ENCODE measurements at places on chromosomes 11 and 22.

DNA sequence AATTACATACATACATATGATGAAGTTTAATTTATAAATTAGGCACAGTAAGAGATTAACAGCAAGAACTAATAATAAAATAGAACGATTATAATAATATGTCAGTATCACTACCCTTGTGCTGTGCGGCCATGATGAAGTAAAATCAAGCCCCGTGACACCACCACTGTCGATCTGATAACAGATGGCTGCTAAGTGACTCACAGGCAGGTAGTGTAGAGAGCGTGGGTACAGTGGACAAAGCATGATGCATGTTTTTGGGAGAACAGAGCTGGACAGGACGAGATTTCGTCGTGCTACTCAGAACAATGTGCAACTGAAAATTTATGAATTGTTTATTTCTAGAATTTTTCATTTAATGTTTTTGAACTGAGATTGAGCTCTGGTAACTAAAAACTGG, 108.4 kb upstream of the TIMP3 start:
- no peak for DNase-seq

DNA sequence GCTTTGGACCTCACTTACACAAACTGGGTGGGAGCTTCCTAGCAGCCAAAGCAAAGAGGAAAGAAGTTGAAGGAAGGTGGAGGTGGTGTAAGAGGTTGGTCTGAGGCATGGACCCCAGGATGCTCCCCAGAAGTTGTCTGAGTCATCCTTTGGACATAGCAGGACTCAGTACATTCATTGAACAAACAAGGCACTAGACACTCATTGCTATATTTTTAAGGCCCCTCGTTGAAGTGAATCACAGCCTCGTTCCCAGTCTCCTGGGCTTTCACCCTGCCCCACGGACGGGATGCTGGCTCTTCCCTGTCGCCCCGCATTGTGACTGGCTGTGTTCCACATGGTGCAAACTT, 95.9 kb upstream of the FGF3 start:
- DNase-seq, result no peak

DNA sequence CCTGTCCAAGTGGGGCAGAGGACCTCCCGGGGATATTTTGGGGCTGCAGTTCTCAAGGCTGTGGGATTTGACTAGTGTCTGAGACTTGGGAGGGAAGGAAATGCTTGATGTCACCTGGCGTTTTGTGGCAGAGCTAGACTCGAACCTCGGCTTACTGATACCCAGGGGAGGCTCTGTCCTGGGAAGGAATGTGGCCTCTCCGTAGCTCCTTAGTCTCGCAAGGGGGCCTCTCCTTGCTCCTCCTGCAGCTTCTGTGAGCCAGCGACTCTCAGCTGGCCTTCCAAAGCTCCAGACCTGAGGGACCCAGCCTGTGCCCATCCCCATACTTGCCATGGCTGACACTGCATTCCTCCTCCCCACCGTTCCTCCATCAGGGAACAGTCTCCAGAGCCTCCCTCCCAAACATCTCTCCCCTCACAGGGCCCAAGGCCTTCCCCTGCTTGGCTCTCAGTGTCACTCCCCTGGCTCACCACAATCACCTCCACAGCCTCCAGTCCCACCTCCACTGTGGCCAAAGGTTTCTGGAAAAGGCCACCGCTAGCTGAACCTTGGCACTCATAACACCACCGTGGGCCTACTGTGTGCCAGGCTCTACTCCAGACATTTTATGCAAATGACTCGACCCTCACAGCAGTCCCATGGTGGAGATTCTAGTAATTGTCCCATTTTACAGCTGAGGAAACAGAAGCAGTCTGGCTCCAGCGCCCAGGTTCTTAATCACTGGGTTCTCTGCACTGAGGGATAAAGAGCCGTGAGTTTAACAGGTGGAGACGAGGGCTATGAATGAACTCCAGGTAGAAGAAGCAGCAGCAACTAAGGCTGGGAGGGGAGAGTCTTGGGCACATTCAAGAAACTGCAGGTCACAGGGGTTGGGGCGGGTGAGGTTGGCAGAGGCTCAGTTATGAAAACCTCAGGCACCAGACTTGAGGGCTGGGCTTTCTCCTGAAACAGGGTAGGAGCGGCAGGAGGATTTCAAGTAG, 12.1 kb downstream of the P2RY2 start:
- DNase-seq, result no peak

DNA sequence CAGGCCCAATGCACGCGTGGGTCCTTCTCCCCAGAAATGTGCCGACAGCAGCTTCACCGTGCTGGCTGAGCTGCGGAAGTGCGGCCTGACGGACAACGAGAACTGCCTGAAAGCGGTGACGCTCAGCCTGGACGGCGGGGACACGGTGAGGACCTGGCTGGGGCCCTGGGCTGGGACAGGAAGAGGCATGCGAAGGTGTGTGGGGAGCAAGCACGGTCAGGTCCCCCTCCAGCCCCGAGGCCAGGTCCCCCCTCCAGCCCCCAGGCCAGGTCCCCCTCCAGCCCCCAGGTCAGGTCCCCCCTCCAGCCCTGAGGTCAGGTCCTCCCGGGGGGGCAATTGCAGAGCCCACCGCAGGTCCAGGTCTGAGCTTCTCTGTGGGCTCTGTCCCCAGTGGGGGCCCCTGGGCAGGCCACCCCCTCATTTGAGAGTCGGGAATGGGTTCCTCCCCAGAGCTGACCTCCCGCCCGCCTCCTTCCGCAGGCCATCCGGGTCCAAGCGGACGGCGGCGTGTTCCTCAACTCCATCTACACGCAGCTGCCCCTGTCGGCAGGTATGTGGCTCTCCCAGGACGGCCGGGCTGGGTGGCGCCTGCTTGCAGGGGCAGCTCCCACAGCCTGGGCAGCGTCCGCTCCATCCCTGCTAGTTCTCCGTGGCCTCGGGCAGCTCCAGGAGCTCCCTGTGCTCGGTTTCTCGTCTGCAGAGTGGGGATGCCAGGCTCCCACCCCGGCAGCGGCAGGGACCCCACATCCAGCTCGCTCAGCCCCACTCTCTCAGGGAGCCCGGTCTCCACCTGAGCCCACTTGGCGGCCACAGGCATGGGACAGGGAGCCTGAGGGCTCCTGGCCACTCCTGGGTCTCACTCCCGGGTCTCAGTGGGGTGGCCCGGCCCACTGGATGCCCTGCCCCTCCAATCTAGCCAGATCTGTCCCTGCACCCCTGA, 7.9 kb downstream of the MUC5B start:
- no peak for DNase-seq

DNA sequence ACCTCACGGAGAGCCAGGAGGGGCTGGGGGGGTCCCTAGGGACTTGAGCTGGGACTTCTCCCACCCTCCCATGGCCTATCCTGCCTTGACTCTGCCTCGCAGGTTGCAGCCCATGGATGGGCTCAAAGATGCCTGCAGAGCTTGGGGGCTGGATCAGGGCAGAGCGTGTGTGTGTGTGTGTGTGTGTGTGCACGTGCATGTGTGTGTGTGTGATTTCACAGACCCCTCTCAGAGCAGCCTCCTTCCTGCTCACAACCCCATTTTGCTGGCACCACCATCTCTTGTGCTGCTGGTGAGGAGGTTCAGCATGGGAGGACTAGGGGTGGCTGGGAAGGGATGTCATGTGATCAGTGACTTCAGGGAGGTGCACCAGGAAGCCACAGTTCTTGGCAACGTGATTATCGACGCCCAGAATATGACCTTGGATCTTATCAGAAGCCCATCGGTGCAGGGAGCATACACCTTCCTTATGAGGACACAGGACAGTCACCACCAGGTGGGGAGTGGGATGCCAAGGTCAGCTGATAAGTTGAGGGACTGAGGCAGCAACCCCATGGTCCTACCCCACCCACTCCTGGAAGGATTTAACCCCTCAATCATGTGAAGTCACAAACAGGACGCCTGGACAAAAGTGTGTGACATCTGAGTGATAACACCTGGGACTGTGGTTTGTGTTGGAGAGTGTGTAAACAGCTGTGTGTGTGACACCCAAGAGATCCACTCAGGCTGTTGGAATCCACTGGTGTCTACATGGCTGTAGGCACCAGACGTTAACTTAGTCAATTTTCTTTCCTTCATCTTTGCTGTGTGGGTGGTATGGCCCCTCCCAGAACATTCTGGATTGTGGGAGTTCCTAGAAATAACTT, 1.8 kb upstream of the NAALADL1 start:
- DNase-seq, result no peak

- no peak for DNase-seq
These were observed 2.3 kb downstream of the CYB5R3 start for GRCh38 chr22:42646569-42647525.

GRCh38 chr11:36192425-36193289, 96.6 kb downstream of the COMMD9 start:
- DNase-seq, result no peak

DNA sequence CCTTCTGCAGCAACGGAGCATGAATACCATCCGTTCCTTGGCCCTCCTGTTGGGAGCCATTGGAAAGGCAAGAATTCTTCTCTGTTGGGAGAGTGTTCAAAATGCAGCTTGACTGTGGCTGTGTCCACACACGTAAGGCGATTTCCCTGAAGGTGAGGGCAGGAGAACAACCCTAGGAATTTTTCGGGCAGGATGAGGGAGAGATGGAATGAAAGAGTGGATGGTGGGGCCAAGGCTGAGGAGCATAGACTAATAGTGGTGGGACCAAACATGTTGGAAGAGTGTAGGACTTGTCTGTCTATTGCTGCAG, 924.9 kb downstream of the TBC1D22A start:
- DNase-seq, result no peak

- DNase-seq, result no peak
These were observed 50.5 kb downstream of the SNX19 start for GRCh38 chr11:130865774-130866114.

DNA sequence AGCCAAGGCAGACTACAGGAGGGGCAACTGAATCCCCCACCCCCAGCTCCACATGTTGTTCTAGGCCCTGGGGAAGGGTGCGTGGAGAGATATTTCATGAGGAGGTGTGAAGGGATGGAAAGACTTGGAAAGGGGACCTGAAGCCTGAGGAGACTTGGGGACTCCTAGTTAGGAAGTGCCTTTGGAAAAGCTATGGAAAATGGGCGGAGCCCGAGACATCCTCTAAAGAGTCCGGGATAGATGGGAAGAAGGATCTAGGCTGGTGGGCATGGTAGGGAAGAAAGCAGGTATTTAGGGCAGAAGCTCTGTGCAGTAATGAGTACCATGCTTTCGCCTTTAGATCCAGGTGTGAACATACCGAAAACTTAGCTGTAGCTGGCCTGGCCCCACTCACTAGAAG, 15.0 kb upstream of the CYP2R1 start:
- DNase-seq, result no peak

DNA sequence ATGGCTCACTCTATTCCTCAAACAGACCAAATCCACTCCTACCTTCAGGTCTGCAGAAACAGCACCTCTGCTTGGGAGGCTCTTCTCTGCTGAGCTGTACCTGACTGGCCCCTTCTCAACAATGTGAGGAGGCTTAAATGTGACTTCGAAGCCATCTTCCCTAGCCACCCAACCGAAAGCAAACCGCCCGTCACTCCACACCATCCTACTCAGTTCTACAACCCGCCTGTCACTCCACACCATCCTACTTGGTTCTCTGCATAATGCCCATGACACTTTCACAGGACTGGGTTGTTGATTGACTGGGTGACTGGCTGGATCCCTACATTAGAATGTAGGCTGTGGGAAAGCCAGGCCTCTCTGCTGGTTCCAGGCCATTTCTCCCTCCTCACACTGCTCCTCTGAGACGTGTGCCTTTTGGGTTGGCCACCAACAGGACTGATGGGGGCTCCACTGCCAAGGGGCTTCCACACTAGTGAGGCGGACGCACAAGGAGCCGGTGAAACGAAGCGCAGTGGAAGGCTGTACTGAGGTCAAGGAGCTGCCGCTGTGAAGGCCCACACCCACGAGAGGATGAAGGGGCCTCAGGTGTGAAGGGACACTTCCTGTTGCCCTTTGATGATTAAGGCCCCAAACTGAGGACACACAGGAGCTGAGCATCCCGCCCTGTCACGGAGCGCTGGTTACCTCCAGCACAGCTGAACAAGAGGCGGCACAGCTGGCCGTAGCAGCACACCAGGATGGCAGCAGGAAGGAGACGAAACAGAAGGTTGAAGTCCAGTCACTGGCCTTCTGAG, 47.5 kb upstream of the SPATA19 start:
- no peak for DNase-seq

- DNase-seq, result no peak
These were observed 10.6 kb upstream of the ARAP1 start for GRCh38 chr11:72762641-72763304.

DNA sequence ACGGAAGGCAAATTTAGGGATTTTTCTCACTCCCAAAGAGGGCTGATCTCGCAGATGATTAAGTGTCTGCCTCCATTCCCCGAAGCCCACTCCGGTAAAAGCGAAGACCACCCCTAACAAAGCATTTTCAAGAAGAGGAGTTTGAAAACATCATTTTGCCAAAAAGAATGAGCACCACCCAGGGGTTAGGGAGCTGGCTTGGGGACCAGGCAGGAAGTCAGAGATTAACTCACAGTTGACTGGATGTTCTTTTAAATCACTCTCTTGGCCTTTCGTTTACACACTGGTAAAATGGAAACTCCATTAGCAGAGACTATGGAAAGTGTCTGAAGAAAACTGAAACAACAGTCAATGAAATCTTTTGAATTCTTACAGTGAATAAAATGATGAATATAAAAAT, 7.9 kb upstream of the TRIM44 start:
- DNase-seq, result no peak

DNA sequence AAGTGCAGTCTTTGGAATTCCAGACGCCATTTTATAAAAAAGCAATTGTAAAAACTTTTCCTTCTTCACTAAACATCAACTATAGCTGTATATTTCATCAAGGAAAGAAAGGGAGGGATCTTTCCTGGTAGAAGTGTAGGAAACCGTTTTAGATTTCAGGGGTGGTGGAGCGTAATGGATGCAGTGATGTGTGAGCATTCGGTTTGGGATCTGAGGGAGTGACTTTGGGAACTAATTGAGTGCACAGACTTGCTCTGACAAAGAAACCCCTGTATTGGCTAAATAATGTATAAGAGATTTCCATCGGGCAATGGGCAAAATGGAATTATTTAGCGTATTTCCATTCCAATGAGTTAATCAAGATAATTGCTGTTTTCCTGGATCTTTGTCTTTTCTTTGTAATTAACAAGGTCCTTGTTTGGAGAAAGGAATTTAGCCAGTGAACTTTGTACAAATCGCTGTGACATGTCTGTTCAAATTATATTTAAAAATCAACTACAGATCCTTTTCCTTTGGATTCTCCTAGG, 125.0 kb upstream of the NARS2 start:
- no peak for DNase-seq

DNA sequence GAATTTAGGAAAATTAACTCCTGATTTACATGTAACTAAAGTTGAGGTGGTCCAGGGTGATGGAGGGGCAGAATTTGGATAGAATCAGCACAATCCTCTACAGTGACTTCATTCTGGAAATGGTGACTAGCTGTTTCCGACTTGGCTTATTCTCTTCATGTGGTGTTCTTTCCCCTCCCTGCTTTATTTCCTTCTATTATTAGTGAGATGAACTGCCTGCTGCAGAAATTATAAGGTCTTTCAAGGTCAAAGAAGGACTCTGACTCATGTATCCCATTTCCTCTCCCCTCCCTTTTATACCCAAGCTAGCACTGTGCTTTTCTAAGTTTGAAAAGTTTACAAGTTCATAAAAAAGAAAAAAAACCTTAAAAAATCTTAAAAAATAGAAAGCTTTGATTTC, 12.2 kb upstream of the MRPL17 start:
- no peak for DNase-seq
